GM12891 (cell line): ENCODE measurements at places on chromosomes 16 and 17.

GRCh38 chr17:67818110-67819002, 6.9 kb upstream of the BPTF start:
- no peak for DNase-seq

DNA sequence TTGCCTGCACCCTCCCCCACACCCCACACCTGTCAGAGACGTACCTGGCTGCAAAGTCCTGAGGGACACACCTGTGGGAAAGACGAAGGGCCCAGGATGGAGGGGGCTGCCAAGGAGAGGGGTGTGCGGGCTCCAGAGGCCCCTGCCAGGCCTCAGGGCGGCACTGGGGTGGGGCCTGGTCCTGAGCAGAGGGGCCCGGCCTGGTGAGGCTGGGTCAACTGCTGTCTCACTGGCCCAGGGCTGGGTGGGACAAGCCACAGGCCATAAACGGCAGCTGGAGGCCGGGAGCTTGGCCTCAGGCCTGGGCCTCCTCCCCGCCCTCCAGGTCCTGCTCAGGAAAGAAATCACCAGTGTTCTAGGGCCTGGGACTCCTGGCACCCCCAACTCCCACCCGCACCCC, 510 bp downstream of the TPSG1 start:
- DNase-seq: no peak

GRCh38 chr17:82551779-82552457, 32.4 kb downstream of the FOXK2 start:
- DNase-seq: peak; percentile 87

GRCh38 chr17:30405161-30405560, 26.4 kb downstream of the CPD start:
- DNase-seq: no peak
